Pons (tissue), 1 donor: ENCODE measurements at places on chromosomes 2 and 18.

- DNase-seq, result no peak
Measured at GRCh38 chr2:21423854-21424253, 300.1 kb downstream of the TDRD15 start.

GRCh38 chr2:141942006-141942789 is 188.6 kb downstream of the LRP1B start:
- peak; percentile 29 for DNase-seq

DNA sequence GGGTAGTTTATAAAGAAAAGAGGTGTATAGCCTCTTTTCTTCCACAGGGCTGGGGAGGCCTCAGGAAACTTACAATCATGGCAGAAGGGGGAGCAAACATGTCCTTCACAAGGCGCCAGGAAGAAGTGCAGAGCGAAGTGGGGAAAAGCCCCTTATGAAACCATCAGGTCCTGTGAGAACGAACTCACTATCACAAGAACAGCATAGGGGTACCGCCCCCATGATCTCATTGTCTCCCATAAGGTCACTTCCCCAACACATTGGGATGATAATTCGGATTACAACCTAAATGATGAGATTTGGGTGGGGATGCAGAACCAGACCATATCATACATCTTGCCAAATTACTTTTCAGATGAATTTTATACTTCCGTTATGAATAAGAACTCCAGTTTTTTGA is 32.4 kb downstream of the RALB start:
- DNase-seq, result no peak

GRCh38 chr18:62759704-62760402 is 44.5 kb downstream of the PHLPP1 start:
- no peak for DNase-seq

DNA sequence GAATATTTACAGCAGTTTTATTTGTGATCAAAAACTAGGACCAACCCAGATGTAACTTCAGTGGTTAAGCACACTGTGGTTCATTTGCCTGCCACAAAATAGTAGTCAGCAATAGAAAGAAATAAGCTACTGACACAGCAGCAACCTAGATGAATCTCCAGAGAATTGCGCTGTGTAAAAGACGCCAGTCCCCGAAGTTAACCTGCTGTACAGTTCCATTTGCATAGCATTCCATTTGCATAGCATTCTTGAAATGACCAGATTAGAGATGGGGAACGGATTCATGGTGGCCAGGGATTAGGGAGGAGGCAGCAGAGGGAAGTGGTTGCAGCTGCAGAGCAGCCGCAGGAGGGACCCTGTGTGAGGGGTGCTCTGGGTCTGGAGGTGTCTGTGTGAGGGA is 39.3 kb upstream of the NFATC1 start:
- DNase-seq, result no peak

- DNase-seq, result no peak
Measured at GRCh38 chr2:223041527-223042109, 10.4 kb upstream of the KCNE4 start.

GRCh38 chr18:71223486-71223885 is 934.6 kb downstream of the SOCS6 start:
- DNase-seq, result no peak

DNA sequence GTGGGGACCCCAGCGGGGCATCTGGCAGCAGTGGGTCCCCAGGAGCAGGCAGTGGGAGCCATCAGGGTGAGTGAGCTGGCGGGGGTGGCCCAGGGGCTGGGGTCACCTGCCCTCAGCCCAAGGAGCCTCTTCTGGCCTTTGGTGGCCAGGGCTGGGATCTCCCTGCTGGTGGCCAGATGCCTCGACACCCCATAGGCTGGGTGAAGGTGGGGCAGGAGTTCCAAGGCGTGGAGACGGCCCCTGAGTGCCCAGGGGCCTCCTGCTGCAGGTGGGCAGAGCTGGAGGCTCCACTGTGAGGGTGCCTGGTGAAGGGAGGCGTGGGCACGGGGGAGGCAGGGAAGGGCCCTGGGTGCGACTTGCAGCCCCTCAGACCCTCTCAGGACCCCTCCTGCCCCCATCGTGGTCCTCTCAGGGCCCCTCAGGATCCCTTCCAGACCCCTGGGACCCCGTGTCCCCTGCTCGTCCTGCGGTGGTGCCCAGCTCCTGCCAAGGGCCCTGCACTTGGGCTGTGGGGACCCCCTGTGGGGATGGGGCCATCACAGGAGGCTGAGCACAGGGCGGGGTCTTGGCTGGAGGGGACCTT is 5.0 kb upstream of the GPR35 start:
- no peak for DNase-seq

DNA sequence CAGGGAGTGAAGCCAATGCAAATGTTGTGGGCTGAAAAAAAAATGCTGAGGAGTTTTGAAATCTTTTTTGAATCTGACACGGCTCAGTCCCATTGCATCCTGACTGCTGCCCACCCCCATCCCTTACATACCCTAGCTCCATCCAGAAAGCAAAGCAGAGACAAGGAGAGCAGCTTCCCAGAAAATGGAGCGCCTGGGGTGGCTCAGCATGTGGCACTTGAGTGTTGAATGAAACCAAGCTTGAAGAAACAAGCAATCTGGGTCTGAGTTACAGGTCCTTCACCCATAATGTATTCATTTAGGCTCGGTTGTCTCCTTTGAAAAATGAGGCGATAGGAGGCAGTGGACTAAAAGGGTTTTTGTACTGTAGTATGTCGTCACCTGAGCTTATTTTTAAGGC is 244.2 kb upstream of the ACVR2A start:
- DNase-seq, result no peak

- DNase-seq, result no peak
Measured at GRCh38 chr2:213185147-213185822, 33.9 kb upstream of the IKZF2 start.

DNA sequence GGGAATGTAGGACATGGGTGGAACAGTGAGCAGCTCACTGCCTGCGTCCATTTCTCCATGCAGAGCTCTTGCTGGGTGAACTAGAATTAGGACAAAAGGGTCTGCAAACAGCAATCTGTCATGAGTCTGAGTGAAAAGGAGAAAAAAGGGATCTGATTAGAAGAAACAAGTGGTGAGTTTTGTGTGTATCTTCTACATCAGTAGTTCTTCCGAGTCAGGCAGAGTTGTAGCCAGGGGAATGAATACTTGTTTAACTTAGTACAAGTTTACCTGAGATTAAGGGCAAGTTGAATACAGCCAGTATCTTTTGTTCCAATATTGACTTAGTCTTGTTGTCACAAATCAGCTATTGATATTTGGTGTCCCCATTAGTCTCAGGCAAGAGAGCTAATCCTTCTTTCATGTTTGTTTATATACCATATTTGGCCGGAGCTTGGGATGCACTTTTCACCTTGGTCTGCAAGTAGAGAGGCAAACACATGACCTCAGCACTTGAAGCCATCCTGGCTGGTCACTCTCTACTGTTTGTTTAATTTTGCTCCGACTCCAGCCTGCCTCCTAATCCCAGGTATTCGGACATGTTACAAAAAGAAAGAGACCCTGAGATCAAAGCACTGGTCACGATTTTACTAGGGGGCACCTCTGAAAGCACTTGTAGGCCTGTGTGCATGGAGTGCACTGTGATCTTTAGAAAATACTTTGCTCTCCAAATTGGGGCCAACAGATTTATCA is 211.0 kb upstream of the NT5C1B start:
- DNase-seq, result no peak

DNA sequence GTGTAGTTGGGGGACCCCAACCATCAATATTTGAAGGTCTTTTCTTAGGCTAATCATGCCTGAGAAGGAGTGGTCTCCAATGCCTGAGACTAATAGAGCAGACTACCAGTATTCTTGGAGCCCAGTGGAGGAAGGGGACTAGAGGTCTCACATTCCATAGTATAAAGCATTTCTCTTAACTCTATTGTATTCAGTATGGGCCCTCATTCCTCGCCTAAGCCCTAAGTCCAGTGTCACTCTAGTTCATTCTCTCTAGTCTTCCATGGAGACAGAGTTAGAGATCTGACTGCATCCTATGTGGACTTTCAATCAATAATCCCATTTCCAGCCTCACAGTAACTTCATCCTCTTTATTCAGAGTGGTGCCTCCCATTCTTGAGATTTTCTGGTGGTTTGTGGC is 29.7 kb upstream of the MAP4K4 start:
- no peak for DNase-seq

DNA sequence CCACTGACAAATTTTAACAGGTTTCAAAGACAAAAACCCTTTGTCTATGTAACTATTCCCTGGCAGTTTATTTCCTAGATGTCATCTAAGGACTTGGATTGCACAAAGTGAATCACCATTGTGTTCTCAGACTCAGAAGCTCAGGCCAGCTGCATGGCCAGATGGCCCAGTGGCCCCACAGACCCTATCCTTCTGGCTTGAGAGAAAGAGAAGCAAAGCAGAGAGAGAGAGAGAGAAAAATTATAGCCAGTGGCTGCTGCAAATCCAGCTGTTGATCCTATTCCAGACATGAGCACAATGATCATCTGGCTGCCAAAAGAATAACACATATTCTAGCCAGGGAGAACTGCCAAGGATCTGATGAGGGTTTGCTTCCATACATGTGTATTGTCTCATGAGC is 25.8 kb downstream of the CTLA4 start:
- peak; percentile 96 for DNase-seq

DNA sequence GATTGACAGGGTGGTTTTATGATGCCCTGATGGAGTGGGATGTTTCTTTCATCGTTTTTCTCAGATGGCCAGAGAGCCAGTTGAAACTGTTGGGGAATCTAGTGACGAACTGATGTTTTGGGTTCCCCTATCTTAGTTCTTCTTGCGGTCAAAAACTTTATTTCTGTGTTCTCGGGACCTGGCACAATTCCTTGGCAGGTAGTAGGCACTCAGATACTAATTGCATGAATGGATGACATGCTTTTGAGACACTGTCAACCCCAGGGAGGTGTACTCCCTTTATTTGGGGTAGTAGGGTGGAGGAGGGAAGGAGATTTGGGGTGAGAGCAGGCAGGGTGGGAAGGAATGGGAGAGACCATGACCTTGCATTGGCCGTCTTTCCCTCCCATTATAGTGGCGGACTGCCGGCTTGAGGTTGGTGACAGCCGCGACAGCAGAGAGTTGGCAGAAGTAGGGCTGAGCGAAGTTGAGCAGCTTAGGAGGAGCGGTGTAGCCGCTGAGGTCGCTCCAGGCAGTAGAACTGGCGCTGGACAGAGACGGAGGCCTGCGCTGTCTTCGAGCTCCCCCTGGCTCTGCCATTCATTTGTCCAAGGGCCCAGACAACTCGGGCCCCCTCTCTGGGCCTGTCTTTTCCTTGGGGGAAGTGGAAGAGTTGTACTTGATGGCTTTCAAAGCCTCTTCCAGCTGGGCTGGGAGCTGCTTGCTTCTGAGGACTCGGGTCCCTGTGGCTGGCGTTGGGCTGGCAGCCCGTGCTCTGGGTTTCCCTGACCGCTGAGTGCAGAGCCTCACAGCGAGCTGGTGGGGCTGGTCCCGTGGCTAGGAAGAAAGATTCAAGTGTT is 2.6 kb downstream of the TET3 start:
- peak; percentile 48 for DNase-seq

DNA sequence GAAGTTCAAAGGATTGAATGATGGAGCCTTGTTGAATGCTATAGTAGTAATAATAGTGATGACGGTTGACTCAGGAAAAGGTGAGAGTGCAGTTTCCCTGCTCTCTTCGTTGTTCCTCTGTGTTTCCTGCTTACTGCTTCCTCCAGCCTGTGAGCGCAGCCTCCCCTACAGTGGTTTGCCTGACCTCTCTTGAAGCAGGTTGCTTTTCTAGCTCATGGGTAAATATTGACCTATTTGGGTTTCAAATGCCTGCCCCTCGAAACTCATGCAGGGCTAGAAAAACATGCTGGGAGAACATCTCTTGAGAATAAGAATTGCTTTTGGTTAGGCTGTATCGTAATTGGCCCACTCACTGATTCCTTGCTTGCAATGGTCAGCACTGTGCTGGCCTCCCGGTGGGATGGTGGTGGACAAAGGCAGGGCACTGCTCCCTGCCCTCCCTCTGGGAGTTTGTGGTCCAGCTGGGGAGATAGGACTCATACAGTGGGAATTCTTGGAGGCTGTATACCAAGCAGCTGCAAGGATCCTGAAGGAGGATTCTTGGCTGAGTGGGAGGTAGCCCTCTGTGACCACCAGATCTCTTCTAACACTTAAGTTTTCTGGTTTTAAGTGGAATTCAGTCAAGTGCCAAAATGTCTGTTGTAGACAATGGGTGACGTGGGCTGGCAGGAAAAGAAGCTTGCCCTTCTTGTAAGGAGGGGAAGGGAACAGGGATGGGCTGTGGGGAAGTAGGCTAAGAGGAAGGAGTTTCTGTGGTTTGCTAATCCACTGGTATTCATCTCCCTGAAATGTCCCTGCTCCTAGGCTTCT is 5.4 kb upstream of the RNF181 start:
- no peak for DNase-seq

- no peak for DNase-seq
Measured at GRCh38 chr2:223050900-223051504, 988 bp upstream of the KCNE4 start.

- no peak for DNase-seq
Measured at GRCh38 chr2:96325884-96326255, 753 bp downstream of the ITPRIPL1 start.

DNA sequence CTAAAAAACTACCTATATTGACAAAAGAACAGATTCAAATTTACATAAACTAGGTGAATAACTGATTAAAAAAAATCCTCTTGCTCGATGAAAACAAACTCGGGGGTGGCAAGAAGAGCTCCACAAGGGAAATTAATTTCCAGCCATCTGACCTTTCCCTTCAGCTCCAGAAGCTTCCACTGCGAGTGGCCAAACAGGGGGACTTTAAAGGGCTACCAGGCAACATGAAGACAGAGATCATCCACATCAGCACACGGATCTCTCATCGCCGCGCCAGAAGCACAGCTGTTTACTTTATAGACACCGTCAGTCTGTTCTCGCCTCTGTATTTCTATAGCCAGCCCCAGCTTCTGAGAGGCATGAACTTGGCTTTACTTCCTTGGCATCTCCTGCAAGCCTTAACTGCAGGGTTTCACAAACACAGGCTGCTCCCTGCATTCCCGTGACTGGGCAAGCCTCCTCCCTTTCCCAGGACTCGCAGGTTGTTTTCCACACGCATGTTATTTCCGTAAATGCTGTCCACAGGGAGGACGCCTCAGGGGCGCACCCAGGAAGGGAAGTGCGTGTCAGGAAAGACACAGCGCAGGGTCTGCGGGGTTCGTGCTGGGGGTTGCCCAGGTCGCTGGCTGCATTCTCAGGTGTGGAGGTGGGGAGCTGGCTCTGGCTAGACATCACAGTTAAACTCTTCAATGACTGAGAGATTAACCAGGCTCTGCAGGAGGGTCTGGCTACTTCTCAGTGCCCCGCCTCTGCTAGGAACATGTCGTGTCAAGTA is 85.0 kb downstream of the USP40 start:
- no peak for DNase-seq

GRCh38 chr2:60285626-60286316 is 267.7 kb downstream of the BCL11A start:
- no peak for DNase-seq

DNA sequence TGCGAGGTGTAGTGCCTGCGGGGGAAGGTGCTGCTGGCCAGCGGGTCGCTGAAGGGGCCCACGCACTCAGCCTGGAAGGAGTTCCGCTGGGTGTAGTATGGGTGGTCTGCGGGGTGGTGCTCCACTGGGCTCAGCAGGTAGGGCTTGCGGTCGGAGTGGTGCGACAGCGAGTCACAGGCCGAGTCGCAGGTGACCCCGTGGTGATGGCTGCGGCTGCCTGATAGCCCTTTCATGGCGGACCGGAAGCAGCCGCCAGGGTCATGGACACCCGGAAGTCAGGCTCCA is 429.8 kb downstream of the TGIF1 start:
- DNase-seq, result no peak

GRCh38 chr2:96693286-96694200 is 46.3 kb downstream of the LMAN2L start:
- no peak for DNase-seq
